Right cardiac atrium (tissue), 5 donors: ENCODE measurements at places on chromosomes 12 and 14. TPM values are rescaled to one million over a fixed set of nuclear protein-coding genes. Genes with fewer than 3 reads are reported as not detected.

DNA sequence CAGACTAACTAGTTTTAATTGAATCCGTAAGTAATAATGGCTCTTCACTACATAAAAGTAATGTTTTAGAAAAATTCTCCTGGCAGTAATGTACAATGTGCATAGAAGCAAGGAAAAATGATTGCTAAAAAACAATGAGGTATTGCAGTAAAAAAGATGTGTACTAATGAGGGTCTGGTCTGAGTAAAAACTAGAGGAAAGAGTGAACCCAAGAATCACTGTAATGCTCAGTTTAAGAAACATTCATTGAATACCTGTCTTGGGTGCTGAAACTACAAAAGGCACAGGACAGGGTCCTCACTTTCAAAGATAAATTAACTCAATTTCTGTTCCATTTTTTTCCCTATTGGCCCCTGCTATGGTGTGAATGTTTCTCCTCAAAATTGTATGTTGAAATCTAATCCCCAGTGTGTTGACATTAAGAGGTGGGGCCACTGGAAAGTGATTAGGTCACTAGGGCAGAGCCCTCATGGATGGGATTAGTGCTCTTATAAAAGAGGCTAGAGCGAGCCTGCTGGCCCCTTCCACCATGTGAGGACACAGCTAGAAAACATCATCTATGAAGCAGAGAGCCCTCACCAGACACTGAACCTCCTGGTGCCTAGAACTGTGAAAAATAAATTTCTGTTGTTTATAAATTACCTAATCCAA lies 51.6 kb downstream of the RPS6KA5 start:
- no peak for DNase-seq

- no peak for DNase-seq
These were observed 1.2 kb downstream of the SLC24A4 start for GRCh38 chr14:92323916-92324818.

DNA sequence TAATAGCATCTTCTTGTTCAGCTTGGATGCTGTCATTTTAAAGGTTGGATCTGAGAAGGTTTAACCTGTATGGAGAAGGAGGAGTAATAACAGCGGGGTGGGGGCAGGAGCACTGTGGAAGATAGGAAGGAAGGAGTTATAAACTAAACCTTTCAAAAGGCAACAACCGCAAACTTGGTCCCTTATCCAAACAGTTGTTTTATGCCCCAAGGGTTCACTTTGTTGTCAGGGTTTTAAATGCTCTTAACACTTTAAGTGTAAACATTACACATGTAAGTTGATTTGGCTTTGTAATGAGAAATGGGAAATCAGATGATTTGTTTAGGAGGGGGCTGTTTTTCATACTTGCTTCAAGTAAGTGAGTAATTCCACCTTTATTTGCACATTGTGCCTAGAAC lies 3.0 kb downstream of the NPAS3 start:
- no peak for DNase-seq

DNA sequence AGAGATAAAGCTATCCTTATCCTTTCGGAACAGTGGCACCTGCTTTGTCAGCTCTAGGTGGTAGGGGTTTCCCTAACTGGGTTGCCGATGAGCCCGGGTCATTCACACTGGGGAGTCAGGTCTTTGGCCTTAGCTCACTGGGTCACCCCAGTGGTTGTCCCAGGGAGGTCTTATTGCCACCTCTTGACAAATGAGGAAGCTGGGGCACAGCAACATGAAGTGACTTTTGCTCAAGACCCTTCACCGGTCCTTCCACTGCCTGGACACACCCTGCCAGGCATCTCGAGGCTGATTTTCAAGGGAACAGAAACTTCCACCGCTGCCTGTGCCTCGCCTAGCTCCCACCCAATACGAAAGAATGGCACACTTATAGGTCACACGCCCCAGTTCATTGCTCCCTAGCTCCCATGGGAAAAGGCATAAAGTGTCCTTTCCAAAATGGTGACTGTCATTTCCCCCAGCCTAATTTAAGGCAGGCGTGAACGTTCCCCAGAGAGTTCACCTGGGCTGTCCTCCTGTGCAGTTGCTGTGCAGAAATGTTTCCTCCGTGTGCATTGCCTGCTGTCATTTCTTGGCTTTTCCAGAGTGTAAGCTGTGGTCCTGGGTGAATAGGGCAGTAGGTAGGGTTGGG lies 156.1 kb upstream of the CCND2 start:
- DNase-seq, result no peak

DNA sequence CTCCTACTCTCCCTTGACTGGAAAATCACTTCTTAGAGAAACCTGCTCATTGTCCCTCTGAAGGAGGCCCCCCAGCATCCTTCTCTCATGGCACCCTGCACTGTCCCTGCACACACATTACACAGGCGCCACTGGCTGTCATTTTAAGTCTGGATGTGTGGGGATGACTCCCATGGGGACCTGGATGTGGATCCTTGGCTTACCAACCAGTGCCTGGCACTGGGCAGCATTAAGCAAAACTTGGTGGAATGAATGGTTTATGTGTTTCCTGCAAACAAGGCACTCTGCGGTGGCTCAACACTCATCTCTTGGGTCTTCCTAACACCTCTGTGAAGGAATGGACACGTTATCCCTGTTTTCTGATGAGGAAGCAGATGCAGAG lies 162.4 kb downstream of the RBM19 start:
- no peak for DNase-seq

DNA sequence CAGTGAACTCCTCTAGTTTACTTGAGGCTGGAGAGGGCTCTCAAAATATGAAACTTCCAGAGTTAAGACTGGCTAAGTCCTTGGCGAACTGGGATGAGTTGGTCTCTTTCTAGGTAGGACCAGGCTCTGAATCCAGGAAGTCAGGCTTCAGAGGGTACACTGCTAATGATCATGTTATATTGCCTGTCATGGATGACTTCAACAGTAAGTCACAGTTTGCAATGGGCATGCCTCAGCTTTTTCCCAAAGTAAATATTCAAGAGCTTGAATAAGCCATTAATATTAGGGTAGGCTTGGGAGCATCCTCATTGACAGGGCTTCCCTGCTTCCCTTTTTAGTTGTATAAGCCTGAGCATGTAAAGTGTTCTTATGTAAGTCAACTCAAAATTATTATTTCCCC lies 61.7 kb upstream of the PTHLH start:
- no peak for DNase-seq

DNA sequence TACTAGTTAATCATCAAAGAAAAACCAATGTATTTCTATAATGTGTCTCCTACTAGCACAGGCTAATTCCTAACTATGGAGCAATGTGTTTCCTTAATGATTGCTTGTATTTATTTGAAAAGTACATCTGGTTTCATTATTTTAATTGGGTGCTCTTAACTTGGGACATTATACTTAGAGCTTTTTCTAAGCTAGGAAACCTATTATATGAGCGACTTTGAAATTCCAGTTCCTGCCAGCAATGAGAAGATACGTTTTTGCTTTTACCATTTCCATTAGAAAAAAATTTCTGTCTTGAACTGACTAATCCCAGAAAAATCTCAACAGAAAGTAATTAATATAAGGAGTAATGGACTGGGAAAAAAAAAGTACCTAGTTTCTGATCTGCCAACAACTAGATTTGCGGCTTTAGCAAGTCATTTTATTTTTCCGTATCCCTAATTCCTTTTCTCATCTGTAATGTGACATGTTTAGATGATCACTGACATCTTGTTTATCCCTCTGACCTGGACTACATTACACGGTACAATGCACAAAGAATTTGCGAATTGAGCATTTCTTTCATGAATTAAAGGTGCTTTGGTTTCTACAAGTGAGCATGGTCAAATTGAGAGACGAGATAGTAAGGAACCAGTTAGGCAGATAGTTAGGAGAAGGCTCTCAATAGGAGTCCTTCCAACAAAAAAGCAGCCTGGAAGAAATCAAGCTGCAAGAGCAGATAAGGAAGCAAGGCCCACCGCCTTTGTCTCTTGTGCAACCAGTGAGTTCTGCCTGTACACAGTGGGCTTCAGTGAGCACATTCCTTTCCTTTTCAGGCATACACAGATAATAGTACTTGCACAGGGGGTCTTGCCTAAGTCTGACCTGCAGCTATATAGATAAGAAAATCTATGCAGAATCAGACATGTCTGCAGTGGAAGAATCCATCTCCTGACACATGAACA lies 1765.0 kb upstream of the FLRT2 start:
- DNase-seq, result no peak

The RASAL1 gene
- not detected for total RNA-seq

The SERPINA4 gene
- total RNA-seq, result not detected

The NOVA1 gene
- total RNA-seq, result 5.2 TPM
